ENCODE measurements at places on chromosomes 3 and 15.

DNA sequence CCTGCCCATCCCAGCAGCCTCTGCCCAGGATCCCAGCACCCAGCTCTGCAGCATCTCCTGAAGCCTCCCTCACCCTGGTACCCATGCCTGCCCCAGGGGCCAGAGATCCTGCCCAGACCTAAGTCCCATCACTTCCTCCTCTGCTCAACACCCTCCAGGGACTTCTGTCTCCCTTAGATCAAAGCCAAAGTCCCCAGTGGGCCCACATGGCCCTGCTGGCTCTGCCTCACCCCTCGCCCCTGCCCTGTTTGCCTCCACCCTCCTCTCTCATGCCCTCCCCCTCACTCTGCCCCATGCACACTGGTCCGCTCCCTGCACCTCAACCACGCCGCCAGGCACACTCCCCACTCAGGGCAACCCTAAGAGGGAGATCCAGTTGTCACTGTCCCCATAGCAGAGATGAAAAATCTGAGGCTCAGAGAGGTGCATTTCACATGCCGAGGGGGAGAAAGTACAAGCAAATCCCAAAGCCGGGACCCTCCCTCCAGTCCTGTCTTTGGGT lies 146.5 kb downstream of the NUP210 start:
- no peak for DNase-seq

DNA sequence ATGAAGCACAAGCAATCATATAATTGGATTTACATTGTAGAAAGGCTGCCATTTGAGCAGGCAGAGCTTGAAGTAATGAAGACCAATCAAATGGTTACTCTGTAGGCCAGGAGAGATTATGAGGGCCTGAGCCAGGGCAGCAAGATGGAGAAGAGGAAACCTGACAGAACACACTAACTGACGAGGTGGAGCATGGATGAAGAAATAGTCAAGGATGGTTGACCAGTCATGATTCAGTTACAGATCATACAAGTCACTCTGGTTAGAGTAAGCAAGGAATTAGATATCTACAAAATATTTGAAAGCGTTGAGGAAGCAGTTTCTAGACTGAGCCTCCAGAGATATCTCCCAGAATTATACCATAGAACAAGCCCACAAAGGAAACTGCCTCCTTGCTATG lies 101.8 kb upstream of the THSD4 start:
- DNase-seq = no peak

DNA sequence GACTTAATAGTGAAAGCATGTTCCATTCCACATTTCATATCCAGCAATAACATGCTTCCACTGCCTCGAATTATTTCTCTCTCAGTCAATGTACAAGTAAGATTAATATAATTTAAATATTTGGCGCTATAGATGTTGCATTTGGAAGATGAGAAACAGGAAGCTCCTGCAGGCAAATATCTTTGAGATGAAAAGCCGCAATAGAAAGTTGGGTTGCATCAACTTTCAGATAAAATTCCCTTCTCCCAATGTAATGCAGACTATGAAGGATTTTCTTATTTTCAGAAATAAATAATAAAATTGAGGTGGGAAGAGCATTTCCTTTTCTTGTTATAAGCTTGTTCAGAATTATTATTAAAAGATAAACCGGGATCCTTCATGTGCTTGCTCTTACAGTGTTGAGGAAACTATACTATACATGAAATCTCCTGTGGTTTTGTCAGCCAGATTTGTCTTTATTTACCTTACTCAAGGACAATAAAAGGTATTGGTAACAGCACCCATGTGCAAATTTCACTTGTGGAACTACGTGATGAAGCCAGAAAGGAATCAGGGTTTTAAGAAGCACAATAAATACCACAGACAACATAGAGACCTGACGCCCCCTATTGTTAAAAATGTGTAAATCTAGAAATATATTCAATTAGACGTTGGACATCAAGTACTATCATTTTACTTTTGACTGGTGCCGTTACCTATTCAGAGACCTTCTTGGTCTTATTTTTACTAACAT lies 307.0 kb downstream of the ARPP21 start:
- DNase-seq = no peak

DNA sequence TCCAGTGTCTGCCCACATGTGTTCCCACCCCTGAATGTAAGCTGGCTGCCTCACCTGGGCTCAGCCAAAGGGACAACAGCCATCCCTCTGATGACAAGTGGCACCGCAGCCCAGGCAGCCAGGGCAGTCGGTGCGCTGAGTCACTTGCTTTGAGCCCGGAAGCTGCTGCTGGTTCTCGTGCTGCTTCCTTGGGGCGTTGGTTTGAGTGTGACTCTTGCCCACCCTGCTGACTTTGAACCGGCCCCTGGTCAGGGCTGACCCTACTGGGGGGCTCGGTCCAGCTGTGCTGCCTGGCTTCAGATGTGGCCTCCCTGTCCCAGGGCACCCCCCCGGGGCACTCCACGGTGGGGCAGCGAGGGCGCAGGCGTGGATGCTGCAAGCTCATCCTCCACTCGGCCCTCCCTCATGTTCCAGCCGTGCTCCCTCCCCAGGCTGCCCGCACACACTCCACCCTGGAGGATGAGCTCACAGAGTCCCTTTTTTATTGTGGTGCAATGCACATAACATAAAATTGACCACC lies 62.1 kb downstream of the EFCAB12 start:
- no peak for DNase-seq

- DNase-seq = no peak
Measured at GRCh38 chr3:77186728-77187127, 146.8 kb downstream of the ROBO2 start.

GRCh38 chr3:14422016-14422963 lies 19.9 kb downstream of the SLC6A6 start:
- no peak for DNase-seq

DNA sequence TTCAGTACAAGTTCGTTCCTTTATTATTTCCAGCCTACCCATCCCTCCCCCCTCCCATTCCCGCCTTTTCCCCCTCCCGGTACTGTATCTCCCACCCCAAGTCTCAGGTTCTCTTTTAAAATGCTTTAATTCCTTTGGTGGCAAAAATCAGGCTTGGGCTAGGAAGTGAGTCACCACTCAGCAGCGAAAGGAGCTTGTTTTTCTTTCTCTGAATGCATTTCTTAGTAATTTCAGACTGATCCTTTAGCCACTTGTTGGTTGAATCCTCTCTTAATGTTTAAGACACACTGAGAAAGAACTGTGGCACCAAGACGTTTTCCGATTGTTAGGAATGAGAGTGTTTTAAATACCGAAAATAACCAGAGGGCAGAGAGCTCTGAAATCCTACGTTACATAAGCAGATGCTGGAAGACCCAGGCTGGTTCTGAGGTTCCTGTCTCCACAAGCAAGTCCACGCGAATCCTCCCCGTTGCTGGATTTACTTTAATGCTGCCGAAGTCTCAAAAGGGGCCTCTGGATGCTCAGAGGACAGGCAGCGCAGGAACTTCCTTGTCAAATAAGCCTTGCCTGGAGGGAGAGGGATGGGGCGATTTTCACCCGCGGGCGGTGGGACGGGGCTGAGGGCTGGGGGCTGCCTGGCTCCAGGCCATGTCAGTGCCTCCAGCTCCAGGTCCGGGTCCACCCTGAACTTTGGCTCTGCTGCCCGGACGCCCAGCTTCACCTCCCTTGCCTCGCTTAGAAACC lies 854 bp upstream of the COL8A1 start:
- DNase-seq = peak; percentile 68

- no peak for DNase-seq
Measured at GRCh38 chr3:143895805-143896204, 47.5 kb upstream of the SLC9A9 start.

- DNase-seq = no peak
Measured at GRCh38 chr15:89591834-89592233, 16.6 kb downstream of the TICRR start.

- no peak for DNase-seq
Measured at GRCh38 chr3:197000211-197000610, 29.4 kb downstream of the MELTF start.

- DNase-seq = peak; percentile 78
Measured at GRCh38 chr15:74172701-74173379, 670 bp upstream of the ISLR start.

- DNase-seq = no peak
Measured at GRCh38 chr15:43199945-43200488, 14.8 kb downstream of the CCNDBP1 start.

DNA sequence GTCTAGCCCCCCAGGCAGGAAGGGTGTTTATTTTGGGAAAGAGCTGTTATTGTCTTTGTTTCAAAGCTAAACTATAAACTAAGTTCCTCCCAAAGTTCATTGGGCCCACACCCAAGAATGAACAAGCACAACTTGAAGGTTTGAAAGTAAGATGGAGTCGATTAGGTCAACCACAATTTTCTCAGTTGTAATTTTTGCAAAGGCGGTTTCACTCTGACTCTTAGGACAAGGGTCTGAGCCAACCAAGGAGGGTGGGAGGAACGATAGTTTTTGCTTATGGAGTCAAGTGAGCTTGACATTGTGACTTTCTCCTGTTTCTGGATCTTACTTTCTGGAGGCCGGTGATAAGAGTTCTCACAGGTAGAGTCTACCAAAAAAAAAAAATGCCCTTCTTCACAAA lies 5.8 kb upstream of the ZNF770 start:
- no peak for DNase-seq

GRCh38 chr15:57762302-57762701 lies 55.8 kb downstream of the POLR2M start:
- no peak for DNase-seq

DNA sequence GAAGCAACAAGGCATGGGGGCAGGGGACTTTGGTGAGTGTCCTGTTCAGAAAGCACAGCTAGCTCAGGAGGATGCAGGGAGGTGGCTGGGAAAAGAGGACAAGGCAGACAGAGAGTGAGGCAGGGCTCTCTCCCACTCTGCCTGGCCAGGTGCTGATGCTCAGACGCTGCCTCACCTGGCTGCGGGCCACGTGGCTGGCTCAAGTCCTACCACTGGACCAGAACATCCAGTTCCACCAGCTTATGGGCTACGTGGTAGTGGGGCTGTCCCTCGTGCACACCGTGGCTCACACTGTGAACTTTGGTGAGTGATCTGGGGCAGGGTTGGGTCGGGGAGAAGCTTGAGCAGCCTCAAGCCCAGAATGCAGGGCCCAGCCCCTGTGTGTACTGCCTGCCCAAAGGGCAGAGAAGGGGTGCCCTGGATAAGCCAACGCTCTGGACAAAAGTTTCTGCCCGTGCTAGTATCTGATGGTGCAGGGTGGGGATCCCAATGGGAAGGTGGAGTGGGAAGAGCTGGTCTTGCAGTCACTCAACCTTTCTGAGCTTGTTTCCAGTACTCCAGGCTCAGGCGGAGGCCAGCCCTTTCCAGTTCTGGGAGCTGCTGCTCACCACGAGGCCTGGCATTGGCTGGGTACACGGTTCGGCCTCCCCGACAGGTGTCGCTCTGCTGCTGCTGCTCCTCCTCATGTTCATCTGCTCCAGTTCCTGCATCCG lies 20.9 kb downstream of the NOX5 start:
- peak; percentile 2 for DNase-seq

- DNase-seq = no peak
Measured at GRCh38 chr3:108387063-108387462, 90.7 kb downstream of the HHLA2 start.

GRCh38 chr15:51369451-51369761 lies 28.0 kb downstream of the GLDN start:
- no peak for DNase-seq

- DNase-seq = no peak
Measured at GRCh38 chr3:132730891-132731580, 8.8 kb upstream of the NPHP3 start.

DNA sequence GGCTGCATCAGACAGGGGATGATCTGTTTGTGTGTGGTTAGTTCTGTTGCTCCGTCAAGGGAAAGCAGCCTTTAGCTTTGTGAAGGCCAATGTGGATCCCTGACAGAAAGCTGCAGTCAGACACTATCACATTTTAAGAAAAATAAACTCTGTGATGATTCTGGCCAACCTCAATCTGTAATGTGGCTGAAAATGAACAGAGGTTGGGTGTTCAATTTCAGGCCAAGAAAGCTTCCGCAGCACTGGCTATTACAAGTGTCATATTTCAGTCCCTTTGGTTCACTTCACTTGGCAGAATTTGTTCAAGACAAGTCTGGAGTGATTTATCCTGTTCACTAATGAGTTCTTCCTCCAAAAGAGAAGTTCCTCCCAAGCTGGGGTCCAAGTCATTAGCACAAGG lies 571.8 kb upstream of the IL12A start:
- no peak for DNase-seq

DNA sequence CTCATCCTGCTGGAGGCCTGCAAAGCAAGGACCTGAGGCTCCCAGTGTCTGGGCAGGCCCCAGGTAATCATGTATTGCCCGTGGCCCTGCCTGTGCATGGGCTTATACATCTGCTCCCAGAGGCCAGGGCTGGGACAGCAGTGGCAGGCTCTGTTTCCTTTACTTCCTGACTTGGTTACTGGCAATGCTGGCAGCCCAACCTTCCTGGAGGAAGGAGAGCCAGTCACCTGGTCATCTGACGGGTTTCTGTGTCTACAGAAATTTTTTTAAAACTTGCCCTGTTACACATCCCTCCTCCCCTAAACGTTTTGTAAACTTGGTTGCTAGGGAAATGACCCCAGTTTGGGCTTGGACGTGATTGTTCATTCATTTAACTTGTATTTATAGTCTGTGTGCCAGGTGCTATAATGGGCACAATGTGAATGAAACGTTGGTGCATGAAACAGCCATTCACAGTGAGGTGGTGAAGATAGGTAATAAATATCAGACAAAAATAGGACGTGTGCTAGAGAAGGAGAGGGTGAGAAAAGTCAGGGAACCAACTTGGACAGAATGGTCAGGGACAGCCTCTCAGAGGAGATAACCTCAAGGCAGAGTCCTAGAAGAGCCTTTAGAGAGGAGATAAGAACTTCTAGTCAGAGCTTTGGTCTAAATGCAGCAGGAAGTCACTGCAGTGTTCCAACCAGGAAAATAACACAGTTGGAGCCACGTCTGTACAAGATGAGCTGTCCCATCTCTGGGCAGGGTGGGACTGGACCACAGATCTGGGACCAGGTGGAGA lies 14.1 kb downstream of the TEX264 start:
- DNase-seq = no peak

DNA sequence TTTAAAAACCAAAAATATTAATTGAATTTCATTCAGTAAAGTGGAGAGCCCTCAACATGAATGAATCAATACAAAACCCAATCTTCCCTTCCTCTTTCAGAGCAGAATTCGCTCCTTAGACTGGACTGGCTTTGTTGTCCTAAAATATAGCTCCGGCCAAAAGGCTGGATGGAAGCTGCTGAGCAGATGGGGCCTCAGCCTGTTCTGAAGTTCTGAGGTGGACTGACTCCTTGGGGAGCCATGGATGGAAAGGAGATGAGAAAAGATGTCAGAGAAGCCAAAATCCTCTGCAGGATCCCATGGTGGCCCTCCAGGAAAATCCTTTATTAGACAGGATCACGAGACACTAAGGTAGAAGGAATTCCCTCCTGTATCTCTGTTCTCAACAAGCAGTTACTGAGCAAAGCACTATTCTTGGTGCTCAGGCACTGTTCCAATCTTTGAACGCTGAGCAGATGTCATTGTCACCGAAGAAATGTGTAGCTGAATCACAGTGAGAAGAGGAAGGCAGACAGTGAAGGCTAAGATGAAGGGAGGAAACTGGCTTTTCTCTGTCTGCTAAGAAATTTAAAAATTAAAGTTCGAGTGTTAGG lies 122.0 kb downstream of the SEMA6D start:
- no peak for DNase-seq

GRCh38 chr15:100438570-100438969 lies 90.2 kb downstream of the CERS3 start:
- DNase-seq = peak; percentile 70

- DNase-seq = no peak
Measured at GRCh38 chr15:52422001-52422400, 106.7 kb downstream of the MYO5A start.
